ENCODE measurements at places on chromosomes 16 and 17.

DNA sequence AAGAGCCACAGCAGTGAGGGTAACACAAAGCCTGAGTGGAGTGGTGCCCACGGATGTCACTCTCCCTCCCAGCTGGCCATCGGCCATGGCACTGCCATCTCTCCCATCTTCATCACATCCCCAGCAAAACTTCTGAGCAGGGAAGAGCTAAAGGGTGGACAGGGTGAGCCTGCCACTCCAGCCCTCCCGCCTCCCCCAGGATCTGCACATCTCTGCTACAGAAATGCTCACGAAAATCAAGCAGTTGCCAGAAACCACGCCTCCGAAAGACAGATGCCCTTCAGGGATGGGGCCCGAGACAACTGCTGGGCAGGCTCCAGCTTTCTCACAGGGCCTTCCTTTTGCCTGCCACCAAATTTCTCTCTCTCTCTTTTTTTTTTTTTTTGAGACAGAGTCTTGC lies 3.6 kb downstream of the GRIN2C start:
- no peak for DNase-seq

- DNase-seq = no peak
These were observed 87.2 kb downstream of the TBC1D16 start for GRCh38 chr17:79948406-79948944.

DNA sequence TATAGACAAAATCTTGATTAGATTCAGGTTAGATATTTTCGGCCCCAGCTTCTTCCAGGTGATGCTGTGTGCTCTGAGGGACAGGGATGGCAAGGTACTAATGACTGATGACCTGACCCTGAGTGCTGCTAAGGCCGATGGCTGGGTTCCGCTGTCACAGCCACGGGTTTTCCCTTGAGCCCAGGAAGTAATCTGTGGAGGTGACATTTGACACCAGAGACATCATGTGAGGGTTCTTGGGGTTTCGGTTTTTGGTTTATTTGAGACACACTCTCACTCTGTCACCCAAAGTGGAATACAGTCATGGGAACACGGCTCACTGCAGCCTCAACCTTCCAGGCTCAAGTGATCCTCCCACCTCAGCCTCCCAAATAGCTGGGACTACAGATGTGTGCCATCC lies 9.8 kb downstream of the OTOP3 start:
- DNase-seq = no peak

GRCh38 chr16:81448154-81449131 lies 3.8 kb downstream of the CMIP start:
- DNase-seq = no peak
